ENCODE measurements at places on chromosomes 2 and 18. TPM values are rescaled to one million over a fixed set of nuclear protein-coding genes. Genes with fewer than 3 reads are reported as not detected.

The SNED1 gene
- total RNA-seq, result 7.4 TPM

DNA sequence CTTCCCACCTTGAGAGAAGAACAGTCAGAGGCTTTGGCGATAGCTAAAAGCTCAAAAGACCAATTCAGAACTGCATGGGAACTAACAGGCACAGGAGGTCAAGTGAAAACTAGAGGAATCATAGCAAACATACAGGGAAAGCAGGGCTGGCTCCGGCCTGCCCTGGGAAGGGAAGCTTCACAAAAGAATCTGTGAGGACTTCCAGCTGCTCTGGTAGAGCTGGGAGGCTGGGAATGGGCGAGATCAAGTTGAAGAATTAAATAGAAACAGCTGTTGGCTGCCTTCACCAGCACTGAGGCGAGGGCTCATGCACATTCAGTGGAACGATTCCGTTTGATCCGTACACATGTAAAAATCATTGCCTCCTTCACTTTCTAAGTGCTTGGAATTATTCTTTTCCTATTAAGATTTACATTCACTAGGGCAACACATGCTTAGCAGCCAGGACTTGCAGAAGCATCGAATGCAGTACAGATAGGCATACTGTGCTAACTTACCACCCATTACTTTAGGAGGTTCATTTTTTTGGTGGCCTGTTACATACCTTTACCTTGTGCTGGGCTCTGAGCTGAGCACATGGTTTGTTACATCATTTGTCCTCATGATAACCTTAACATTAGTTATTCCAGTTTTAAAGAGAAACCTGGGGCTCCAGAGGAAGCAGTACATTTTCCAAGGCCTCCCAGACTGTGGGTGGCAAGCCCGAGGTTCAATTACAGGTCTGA, 125.4 kb upstream of the RNF152 start:
- H3K4me1 ChIP-seq, result no peaks in the 10 kb centered on the region
- no peak overlapping the region for H3K4me3 ChIP-seq
- no peak overlapping the region for H3K27ac ChIP-seq
- DNase-seq, result no peak
- H3K36me3 ChIP-seq, result no peaks in the 10 kb centered on the region

The HADHA gene
- total RNA-seq, result 216 TPM

DNA sequence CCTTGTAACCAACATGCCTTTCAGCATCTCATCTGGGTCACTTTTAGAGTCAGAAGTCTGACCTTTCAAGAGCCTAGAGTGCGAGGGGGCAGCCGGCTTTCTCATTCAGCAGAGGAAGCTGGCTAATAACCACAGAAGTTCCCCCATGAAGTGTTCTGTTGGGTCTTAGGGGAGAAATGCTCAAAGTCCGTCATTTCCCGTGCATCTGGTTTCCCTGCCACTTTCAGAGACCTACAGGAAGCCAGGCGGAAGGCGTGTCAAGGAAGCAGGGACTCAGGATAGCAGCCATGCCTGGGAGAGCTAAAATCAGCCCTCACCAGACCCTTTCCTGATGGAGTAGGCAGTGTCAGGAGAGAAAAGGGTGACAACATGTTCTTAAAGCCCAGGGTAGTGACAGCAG, 301.8 kb upstream of the ID2 start:
- H3K27me3 ChIP-seq, result no peaks in the 10 kb centered on the region
- no peak overlapping the region for H3K27ac ChIP-seq
- no peaks in the 10 kb centered on the region for H3K4me1 ChIP-seq
- H3K4me3 ChIP-seq, result no peak overlapping the region
- H3K36me3 ChIP-seq, result no peaks in the 10 kb centered on the region

DNA sequence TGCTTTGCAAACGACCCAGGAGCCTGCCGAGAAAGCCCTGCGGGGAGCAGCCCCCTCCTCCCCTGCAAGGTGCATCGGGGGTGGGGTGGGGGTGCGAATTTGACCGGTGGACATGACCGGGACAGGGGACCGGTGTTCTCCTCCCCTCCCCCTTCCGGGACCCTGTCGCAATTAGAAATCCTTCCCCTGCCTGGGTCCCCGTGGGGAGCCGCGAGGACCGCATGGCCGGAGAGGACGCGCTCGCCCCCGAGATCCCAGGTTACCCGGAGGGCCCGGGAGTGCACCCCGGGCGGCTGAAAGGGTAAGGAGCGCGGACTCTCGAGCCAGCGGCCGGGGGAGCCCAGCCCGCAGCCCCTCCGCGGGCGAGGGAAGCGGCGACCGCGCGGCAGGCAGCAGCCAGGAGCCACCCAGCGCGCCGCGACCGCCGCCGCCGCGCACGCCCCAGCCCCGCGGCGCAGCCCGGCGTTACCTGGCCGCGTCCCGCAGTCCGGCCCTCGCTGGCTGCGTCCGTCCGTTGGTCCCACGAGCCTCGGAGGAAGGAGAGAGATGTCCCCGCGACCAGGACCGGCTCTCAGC, 482 bp downstream of the DLGAP1 start:
- H3K4me3 ChIP-seq, result no peak overlapping the region
- H3K27me3 ChIP-seq, result no peaks in the 10 kb centered on the region
- no peaks in the 10 kb centered on the region for H3K36me3 ChIP-seq
- H3K4me1 ChIP-seq, result no peaks in the 10 kb centered on the region
- DNase-seq, result peak; percentile 16

DNA sequence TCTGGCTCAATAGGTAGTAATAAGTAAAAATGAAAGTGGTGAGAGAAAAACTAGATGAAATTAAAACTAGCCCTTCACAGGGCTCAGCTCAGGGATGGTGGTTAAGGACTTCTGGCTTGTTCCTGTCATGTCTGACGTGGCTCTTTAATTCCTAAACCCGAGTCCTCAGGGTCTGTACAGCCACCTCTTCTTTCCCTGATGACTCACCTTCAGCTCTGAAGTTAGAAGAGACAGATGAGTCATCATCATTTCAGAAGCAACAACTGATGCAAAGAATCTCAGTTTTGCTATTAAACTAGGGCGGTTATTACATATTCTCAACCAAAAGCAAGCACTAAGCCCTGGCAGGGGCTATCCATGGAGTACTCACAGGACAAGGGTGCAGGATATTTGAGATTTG, 24.0 kb upstream of the ITGB6 start:
- no peaks in the 10 kb centered on the region for H3K27me3 ChIP-seq
- H3K36me3 ChIP-seq, result no peaks in the 10 kb centered on the region
- no peak for DNase-seq

DNA sequence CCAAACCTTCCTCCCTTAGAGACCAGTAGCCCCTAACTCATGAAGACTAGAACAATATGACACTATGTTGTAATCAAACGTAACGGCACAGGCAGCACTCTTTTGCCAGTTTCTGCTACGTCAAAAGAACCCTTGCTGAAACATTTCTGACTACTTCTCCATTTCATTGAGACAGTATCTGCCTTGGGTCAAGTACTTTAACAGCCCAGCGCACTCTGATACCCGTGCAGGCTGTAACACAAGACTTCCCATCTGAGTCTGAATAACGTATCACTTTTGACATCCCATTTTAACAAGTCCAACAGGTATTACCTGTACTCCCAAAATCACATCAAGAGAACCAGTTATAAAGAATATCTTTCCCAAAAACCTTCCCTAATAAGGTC, 38.4 kb downstream of the TBC1D8 start:
- DNase-seq, result no peak
- H3K36me3 ChIP-seq, result no peaks in the 10 kb centered on the region
- no peak overlapping the region for H3K4me3 ChIP-seq
- peak overlapping the region; percentile 2 for H3K27ac ChIP-seq
- peaks cover 78% of the 10 kb centered on the region for H3K4me1 ChIP-seq

The NT5C1B gene
- total RNA-seq, result not detected

- H3K36me3 ChIP-seq, result no peaks in the 10 kb centered on the region
- H3K4me1 ChIP-seq, result no peaks in the 10 kb centered on the region
- no peak for DNase-seq
- H3K27ac ChIP-seq, result no peak overlapping the region
- no peak overlapping the region for H3K4me3 ChIP-seq
Observed at GRCh38 chr2:12828980-12829379, 112.2 kb downstream of the TRIB2 start.

The PDCD1 gene
- total RNA-seq, result 0.20 TPM

GRCh38 chr18:34098109-34098508, 126.6 kb downstream of the NOL4 start:
- no peak overlapping the region for H3K27ac ChIP-seq
- H3K4me3 ChIP-seq, result no peak overlapping the region
- no peak for DNase-seq
- no peaks in the 10 kb centered on the region for H3K36me3 ChIP-seq
- no peaks in the 10 kb centered on the region for H3K4me1 ChIP-seq

- H3K27ac ChIP-seq, result no peak overlapping the region
- no peaks in the 10 kb centered on the region for H3K4me1 ChIP-seq
- no peaks in the 10 kb centered on the region for H3K36me3 ChIP-seq
- no peaks in the 10 kb centered on the region for H3K27me3 ChIP-seq
- DNase-seq, result no peak
Observed at GRCh38 chr18:12742453-12742852, 39.6 kb downstream of the PSMG2 start.

- peaks cover 31% of the 10 kb centered on the region for H3K4me1 ChIP-seq
- DNase-seq, result no peak
- H3K4me3 ChIP-seq, result no peak overlapping the region
- H3K27ac ChIP-seq, result no peak overlapping the region
- no peaks in the 10 kb centered on the region for H3K27me3 ChIP-seq
Observed at GRCh38 chr2:96508521-96509113, 3.5 kb upstream of the NEURL3 start.

Data from right lobe of liver (tissue), 6 donors.